ENCODE measurements at places on chromosomes 13 and 19. TPM values are rescaled to one million over a fixed set of nuclear protein-coding genes. Genes with fewer than 3 reads are reported as not detected.

- no peak for DNase-seq
Measured at GRCh38 chr19:3821156-3821555, 35.0 kb upstream of the MATK start.

DNA sequence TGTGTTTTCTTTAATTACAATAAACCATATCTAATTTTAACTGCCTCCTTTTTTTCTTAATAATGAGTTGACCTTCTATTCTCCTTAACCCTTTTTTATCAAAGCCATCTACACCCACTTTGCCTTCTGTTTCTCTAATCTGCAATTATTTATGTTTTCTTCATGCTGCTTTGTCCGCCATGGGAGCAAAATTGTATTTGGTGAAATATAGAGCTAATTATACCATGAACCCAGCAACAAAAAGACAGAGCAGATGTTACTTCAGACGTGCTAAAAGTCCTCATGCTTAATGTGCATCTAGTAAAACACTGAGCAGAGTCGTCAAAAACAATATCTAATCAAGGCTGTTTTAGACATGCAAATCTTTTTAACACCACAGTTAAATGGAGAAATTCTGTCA lies 264.7 kb downstream of the DACH1 start:
- no peak for DNase-seq

- no peak for DNase-seq
Measured at GRCh38 chr19:51861870-51862622, 25.7 kb downstream of the ZNF577 start.

- DNase-seq, result no peak
Measured at GRCh38 chr19:53466726-53467484, 628 bp upstream of the ZNF813 start.

DNA sequence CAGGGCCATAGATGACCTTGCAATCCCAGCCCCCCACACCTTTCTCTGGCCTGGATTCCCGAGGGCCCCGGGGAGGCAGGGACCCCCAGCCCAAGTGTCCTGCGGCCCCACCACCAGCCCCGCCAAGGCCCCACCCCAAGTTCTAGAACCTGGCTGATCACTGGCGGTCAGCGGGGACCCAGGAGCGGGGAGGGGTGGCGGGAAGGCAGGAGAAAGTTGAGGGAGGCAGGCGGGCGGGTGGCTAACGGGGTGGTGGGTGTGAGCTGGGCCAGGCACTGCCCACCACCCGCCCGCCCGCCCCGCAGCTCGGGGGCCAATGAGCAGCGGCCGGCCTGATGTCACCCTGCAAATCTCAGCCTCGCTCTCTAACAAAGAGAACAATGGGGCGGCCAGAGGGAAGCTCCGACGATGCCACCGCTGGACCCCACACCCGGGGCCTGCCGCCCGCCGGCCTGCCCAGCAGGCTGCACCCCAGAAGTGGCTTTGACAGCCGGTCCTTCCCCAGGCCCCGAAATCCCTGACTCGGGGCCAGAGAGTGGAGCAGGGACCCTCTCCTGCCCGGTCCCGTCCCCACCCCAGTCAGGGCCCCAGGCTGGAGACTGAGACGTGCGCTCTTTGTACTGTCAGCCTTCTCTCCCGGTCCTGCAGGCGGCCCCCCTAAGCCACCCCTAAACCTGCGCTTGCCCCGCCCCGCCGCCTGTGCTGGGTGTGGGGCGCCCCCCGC lies 1.6 kb downstream of the MEX3D start:
- peak; percentile 55 for DNase-seq

GRCh38 chr13:114076329-114077090 lies 55.9 kb downstream of the RASA3 start:
- no peak for DNase-seq

Gene GTPBP3
- total RNA-seq, result 9.1 TPM

Gene CGB1
- not detected for total RNA-seq

Data from dermis microvascular lymphatic vessel endothelial cell (primary cell).